Stimulated activated CD8-positive, alpha-beta memory T cell treated with anti-CD3 and anti-CD28 coated beads, Interleukin-15, amount 100 ng/mL, for 4 hours (primary cell): ENCODE measurements at places on chromosomes 3 and 15.

DNA sequence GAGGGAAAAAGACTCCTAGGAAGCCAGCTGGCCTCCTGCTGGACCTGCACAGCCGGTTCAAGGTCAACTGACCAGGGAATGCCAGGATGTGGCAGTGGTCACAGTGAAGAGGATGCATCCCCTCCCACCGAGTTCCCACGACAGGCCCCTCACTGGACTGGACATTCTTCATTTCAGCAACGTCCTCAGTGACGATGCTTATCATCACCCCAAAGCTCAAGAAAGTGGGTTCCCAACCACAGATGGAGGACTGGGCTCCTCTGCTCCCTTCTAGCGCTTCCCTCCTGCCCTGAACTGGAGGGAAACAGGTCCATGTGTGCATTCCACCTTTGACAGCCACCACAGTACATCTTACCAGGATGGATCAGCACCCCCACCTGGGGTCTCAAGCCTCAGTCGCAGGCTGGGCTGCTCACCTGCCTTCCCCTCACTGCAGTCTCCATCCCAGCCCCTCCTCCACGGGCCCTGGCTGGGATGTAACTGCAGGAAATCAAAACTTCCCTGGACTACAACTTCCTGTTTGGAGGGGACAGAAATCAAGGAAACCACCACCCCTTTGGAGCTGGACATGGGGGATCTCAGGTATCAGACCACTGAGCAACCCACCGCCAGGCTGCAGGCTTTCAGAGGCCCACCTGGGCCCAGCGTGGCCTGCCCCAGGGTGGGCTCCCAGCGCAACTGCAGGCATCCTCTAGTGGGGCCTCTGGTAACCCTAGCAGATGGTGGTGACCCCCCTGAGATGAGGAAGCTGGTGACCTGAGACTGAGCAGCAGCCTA, 7.3 kb downstream of the CALML4 start:
- DNase-seq: no peak

- DNase-seq: no peak
Measured at GRCh38 chr15:99631255-99631654, 65.5 kb downstream of the MEF2A start.

DNA sequence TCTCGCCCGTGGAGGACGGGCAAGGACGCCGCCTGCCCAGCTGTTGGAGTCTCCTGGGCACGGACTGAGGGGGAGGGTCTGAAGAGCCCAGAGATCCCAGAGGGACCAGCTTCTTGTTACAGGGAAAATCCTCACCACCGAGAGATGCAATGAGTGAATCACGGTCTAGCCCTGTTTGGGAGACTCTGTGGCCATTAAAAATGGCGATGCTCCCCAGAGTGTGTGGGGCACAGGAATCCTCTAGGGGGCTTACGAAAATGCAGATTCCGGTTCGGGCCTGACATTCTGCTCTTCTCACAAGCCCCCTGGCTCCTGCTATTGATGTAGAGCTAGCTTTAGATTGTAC, 35.5 kb upstream of the EPHB3 start:
- DNase-seq: no peak

DNA sequence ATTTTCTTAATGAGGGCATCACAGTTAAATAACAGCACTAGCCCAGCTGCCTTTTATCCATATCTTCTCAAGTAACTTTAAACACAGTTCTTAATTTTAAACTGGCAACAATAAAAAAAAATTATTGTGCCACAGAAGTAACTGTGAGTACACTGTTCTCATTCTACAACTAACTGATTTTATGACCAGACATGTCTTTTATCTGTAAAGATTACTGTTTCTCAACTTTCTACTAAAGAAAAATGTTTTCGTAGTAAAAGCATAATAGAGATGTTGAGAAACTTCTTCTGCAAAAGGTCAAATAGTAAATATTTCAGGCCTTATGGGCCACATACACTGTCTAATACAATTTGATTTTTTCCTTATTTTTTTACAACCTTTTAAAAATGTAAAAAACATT, 32.0 kb downstream of the PLOD2 start:
- no peak for DNase-seq

DNA sequence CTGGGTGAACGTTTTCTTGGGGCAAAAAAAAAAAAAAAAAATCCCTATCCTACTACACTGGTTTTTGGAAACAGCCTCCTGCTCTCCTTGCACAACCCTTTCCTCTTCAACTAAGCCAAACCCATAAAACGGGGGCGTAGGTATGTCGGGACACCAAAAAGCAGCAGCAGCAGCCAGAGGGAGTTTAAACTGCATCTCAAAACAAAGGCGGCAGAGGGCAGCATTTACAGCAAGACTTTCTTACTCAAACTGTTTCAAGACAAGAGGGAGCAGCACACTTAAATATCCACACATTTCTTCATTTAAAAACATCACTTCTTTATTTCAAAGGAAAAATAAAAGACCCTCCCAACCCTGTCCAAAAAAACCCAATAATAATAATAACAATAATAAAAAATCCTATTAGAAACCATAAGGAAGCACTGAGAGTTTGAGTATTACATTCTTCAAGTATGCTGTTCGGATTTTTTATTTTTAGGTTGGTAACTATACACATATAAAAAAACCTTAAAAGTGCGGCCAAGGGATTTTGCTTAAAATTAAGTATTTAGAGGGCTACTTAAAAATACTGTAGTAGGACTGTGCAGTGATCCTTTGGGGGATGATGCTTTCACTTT, 43.9 kb upstream of the PLXND1 start:
- peak; percentile 16 for DNase-seq

DNA sequence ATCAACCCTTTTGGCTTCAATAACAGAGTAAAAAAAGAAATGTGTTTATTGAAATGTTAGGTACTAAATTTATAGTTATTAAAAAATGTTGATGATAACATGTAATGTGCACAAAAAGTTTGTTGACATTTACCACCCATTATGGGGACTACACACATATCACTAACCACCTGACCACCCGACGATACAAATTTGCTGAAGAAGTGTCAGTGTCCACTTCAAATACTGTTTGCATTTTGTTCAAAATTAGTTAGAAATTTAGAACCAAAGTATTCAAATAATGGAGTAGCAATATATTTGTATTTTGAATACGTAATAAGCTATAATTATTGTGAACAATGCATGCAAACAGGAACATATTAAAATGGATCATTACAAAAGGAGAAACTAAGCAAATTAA, 54.4 kb downstream of the KCNH8 start:
- no peak for DNase-seq

GRCh38 chr3:39752019-39752637, 57.3 kb upstream of the MYRIP start:
- no peak for DNase-seq

GRCh38 chr3:72323773-72324172, 524.5 kb downstream of the SHQ1 start:
- no peak for DNase-seq

DNA sequence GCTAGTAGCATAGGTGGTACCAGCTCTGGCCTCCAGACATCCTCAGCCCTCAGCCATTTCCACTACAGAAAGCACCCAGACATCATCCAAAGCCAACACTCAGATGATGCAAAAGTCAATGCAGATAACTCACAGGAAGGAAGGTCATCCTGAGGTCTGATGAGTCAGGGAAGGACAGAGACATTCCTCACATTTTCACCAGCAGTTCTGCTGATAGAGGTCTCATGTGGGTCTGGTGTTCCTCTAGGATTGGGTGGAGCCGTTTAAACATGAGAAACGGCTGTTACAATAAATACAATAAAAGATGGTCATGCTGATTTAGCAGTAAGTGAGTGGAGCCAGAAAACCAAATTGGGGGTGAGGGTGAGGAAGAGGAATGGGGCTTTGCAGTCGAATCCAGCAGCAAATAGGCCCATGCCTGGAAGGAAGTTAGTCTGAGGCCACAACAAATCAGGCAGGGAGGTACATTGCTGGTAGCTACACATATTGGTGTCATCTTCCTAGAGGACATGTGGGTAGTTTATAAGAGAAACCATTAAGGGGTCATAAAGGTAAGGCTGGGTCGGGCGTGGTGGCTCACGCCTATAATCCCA, 33.3 kb upstream of the FLNB start:
- no peak for DNase-seq

DNA sequence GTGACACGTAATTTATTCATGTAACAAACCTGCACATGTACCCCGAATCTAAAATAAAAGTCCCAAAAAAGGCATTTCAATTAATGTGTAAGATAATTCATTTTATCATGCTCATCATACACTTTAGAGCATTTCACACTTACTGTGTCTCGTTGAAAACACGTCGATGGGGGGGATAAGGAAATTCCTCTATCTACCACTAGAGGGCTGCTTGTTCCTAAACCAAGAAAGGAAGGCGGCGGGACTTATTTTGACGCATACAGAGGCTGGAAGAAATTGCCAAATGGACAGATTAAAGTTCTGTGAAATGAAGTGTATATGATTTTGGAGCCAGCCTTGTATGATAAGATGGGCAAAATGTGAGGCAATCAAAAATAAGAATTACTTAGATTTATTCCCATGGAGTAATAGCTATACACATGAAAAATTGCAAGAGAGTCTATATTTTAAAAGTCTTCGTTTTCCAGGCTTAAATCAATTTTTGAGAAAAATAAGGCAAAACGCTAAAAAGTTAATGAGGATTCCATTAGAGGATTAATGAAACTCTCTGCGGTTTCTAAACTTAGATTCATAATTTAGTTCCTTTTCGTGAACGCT, 346.8 kb downstream of the CNTN3 start:
- DNase-seq: no peak

- no peak for DNase-seq
Measured at GRCh38 chr3:62961874-62962556, 86.8 kb upstream of the CADPS start.

DNA sequence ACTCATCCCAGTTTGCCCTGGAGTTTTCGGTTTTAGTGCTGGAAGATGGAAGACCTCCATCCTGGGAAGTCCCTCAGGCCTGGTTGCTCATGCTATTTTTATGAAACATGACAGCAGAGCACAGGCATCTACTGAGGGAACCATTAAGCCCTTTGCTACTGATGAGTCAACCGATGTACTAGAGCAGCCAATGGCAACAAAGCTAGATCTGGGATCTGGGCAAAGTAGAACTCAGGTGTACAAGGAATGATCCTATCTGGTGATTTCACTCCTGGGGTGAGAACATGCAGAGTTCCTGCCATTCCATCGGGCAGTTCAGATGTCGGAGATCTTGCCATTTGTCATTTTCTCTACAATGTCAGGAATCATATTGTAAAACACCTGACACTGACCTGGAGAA, 166.2 kb upstream of the NSMCE3 start:
- no peak for DNase-seq

- no peak for DNase-seq
Measured at GRCh38 chr3:51400166-51400565, 9.1 kb downstream of the RBM15B start.

GRCh38 chr3:43286841-43287499, 630 bp downstream of the SNRK start:
- DNase-seq: no peak

DNA sequence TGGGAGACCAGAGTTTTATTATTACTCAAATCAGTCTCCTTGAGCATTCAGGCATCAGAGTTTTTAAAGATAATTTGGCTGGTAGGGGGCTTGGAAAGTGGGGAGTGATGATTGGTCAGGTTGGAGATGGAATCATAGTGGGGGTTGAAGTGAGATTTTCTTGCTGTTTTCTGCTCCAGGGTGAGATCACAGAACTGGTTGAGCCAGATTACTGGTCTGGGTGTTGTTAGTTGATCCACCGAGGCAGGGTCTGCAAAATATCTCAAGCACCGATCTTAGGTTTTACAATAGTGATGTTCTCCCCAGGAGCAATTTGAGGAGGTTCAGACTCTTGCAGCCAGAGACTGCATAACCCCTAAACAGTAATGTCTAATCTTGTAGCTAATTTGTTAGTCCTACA, 141.0 kb downstream of the OTOL1 start:
- DNase-seq: no peak

- no peak for DNase-seq
Measured at GRCh38 chr15:55108858-55109518, 87.8 kb downstream of the RSL24D1 start.

DNA sequence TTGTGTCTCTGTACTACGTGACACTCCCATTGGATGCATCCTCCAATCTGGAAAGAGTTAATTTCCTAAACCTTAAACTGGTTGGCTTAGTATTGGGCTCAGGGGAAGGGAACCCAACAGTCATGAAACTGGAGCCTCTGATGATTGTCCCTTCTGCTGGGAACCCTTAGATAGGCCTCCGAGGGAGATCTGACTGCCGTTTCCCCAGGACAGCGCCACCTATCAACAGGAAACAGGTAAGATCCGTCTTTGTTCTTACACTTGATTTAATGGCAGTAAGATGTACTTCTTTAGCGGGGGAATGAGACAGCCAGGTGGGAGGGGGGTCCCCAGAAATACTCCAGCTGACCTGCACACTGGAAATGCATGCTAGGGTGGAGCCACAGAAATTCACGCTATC, 1749.6 kb downstream of the SI start:
- DNase-seq: no peak

DNA sequence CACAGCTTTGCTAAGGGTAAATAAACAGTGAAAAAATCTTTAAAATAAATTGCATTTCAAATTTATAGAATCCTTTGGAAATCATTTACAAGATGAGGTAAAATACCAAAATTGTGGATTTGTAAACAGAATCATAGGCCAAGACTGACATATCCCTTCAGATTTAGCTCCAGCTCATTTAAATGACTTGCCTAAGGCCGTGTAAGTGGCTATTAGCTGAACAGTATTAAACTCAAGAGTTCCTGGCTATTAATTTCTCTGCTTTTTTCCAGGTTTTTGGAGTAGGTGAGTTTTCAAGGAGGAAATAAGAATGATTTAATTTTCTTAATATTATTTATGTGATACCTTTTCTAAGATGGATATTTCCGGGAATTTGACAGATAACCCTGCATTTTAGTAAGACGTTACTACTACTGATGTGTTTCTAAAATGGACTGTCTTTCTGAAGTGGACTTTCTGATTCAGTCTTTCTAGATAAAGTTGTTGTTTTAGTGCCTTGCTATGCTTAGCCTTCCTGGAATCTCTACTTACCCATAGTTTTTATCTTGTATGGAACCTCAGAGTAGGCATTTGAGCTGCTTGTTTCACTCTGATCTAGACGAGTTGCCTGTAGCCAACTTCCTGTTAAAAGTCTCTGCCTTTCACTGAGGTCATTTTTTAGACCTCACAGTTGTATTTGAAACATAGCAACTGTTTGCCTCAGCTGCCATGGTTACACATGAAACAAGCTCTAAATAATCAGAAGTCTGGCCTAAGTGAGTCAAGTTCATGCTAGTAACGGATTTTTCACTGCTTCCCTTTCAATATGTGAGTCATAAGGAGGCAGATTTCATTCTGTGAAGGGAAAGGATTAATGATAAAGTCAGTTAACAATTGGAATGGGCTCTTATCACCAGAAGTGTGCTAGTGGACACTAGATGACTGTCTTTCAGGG, 127.0 kb downstream of the KLHL25 start:
- peak; percentile 45 for DNase-seq

DNA sequence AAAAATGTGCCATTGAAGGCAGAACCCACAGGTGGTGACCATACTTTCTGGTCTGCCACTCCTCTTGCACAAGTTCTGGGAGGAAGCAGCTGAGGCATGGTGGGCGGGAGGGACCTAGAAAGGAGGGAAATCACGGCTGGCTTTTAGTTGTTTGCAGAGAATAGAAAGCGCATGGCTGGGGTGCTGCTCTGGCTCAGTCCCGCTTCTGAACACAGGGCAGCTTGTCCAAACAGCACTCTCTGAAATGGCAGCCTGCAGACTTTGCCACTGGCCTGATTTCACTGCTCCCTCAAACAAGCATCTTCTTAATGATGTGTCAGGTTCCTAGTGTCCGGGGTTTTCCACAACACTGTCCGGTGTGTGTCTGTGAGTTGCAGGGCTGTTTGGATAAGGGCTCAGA, 76.7 kb downstream of the AAGAB start:
- no peak for DNase-seq

- no peak for DNase-seq
Measured at GRCh38 chr15:48981941-48982340, 18.2 kb upstream of the SHC4 start.
